ENCODE measurements at places on chromosomes 7 and 10. TPM values are rescaled to one million over a fixed set of nuclear protein-coding genes. Genes with fewer than 3 reads are reported as not detected.

The DNAJC9 gene
- total RNA-seq: 283 TPM

The CYP2C8 gene
- not detected for total RNA-seq

The NUTM2E gene
- not detected for total RNA-seq

The PAX2 gene
- total RNA-seq: not detected

The AKR1C2 gene
- total RNA-seq: 0.66 TPM

The CHCHD1 gene
- total RNA-seq: 238 TPM

The EPO gene
- not detected for total RNA-seq

The MPP7 gene
- total RNA-seq: 9.1 TPM

The CACNB2 gene
- total RNA-seq: 0.07 TPM

The FAM180A gene
- not detected for total RNA-seq
